RPMI7951 (cell line): ENCODE measurements at places on chromosomes 2 and 18. TPM values are rescaled to one million over a fixed set of nuclear protein-coding genes. Genes with fewer than 3 reads are reported as not detected.
A peak's percentile ranks its signal among the peaks of the same experiment; 100 is the strongest.

- DNase-seq, result no peak
Observed at GRCh38 chr2:149658553-149658952, 71.0 kb upstream of the MMADHC start.

DNA sequence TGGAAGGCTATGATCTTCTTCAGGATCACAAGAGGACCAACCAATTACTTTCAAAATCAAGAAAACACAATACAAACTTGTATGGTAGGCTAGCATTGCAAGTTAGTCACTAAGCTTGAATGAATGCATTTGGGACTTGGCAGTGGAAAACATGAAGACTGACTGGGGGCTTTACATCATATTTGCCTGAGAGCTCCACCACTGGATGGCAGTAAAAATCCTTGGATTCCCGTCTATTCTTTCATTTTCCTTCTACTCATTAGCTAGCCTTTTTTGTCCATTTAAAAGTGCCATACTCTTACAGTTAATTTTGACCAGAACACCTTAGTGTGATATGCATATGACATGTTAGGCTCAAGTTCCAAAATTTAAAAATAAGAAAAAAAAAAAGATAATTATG, 63.5 kb upstream of the RASGRP3 start:
- DNase-seq, result peak; percentile 80

DNA sequence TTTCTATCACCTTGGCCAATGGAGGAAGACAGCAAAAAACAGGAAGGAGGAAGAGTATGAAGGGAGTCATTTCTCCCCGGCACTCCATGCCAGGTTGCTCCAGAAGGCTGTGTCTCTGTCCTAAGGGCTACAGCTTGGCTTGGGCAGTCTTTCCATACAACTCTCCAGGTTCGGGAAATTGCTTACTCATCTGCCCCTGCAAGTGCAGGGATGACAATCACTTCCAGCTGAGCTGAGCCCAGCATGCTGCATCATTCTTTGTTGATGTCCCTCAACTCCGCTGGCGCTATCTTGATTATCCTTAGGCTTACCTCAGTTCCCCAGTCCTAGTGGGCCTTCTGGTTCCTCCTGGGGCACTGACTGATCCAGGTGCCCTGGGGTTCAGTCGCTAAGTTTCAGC, 86.9 kb upstream of the COPS8 start:
- no peak for DNase-seq

DNA sequence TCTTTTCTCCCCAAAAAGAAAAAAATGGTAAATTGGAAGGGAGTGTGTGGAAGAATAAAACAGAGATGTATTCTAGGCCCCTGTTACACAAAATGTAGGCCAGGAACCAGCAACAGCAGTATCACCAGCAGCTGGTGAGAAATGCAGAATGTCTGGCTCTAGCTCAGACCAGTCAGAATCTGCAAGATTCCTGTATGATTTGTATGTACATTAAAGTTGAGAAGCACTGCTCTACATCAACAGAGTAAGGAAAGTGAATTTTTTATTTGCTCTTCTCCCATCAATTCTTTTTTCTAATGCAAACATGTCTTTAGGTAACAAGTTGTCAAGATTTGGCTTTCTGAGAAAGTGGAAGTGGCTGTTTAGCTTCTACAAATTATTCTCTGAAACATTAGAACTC, 235.4 kb upstream of the FANCL start:
- DNase-seq, result no peak

DNA sequence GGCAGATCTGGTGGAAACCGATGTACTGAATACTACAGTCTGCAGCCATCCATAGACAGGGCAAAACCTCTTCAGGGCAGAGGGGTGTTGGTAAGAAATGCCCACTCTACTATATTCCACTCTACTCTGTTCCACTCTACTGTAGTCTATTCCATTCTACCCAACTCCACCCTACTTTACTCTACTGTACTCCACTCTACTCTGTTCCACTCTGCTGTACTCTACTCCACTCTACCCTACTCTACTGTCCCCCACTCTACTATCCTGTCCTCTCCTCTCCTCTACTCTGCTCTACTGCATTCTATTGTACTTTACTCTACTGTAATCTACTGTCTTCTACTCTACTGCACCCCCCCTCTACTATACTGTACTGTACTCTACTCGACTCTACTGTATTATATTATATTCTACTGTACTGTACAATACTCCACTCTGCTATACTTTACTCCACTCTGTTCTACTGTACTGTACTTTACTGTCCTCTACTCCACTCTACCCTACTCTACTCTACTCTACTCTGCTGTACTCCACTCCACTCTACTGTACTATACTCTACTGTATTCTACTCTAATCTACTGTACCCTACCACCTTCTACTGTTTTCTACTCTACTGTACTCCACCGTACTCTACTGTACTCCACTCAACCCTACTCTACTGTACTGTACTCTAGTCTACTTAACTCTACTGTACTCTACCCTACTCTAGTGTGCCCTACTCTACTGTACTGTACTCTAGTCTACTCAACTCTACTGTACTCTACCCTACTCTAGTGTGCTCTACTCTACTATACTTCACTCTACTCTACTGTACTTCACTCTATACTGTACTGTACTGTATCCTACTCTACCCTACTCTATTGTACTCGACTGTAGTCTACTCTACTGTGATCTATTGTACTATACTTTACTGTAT, 17.0 kb upstream of the FOXI3 start:
- DNase-seq, result no peak

AKAIN1 gene
- total RNA-seq, result not detected in 2 replicates

- DNase-seq, result no peak
Observed at GRCh38 chr18:37662099-37662498, 96.5 kb upstream of the CELF4 start.

- DNase-seq, result no peak
Observed at GRCh38 chr2:152449578-152449977, 114.6 kb downstream of the FMNL2 start.

PROM2 gene
- 1.8 and 2.4 TPM in 2 replicates for total RNA-seq

C2orf42 gene
- total RNA-seq, result 15.3 and 26.5 TPM in 2 replicates

- no peak for DNase-seq
Observed at GRCh38 chr2:174561283-174561971, 36.2 kb downstream of the WIPF1 start.

TRAF3IP1 gene
- 5.6 and 7.1 TPM in 2 replicates for total RNA-seq

GRCh38 chr18:63298400-63299365, 20.9 kb downstream of the BCL2 start:
- no peak for DNase-seq

DPP10 gene
- total RNA-seq, result not detected in 2 replicates

DNA sequence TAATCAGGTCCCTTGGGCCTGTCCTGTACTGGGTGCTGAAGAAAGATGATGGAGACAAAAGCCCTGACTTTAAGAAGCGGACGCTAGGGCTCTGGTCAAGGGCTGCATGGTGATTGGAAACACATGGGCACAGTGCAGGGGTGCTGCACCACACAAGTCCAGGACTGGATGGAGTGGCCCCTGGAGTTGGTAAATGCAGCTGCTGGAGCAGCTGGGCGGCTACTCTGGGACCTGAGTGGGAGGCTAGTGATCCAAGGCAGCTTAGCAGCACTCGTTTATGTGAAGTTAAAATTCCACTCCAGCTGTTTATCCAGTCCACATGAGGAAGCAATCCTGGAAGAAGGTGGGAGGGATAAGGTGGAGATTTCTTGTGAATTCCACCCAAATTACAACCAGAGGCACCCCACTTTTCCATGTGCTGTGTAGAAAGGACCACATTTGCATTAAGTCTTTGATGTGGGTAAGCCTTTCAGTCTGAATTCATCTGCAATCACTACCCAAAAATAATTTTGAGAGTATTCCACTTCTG, 24.9 kb downstream of the MERTK start:
- peak; percentile 71 for DNase-seq

GRCh38 chr2:133462811-133463210, 105.5 kb downstream of the NCKAP5 start:
- no peak for DNase-seq

DNA sequence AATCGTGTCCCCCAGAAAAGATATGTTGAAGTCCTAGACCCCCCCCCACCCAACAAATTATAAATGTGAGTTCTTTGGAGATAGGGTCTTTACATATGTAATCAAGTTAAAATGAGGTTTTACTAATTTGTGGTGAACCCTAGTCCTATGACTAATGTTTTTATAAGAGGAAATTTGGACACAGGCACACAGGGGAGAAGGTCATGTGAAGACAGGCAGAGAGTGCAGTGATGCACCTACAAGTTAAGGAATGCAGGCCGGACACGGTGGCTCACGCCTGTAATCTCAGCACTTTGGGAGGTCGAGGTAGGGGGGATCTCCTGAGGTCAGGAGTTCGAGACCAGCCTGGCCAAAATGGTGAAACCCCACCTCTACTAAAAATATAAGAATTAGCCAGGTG, 5.8 kb upstream of the PMAIP1 start:
- no peak for DNase-seq

GALR1 gene
- not detected in 2 replicates for total RNA-seq

RFX8 gene
- total RNA-seq, result 9.3 and 10.8 TPM in 2 replicates

GRCh38 chr2:239121600-239122012, 273.7 kb downstream of the TWIST2 start:
- peak; percentile 14 for DNase-seq

GRCh38 chr2:206433190-206433589, 10.1 kb upstream of the ADAM23 start:
- no peak for DNase-seq

- peak; percentile 29 for DNase-seq
Observed at GRCh38 chr2:94874277-94874997, 3.2 kb downstream of the TEKT4 start.

GRCh38 chr18:32427084-32427900, 43.4 kb downstream of the GAREM1 start:
- DNase-seq, result no peak

- peak; percentile 82 for DNase-seq
Observed at GRCh38 chr18:58177004-58177717, 133.1 kb downstream of the NEDD4L start.
